ENCODE measurements at places on chromosomes 2 and 18. TPM values are rescaled to one million over a fixed set of nuclear protein-coding genes. Genes with fewer than 3 reads are reported as not detected.

Gene AOX1
- 12.2 TPM for total RNA-seq

DNA sequence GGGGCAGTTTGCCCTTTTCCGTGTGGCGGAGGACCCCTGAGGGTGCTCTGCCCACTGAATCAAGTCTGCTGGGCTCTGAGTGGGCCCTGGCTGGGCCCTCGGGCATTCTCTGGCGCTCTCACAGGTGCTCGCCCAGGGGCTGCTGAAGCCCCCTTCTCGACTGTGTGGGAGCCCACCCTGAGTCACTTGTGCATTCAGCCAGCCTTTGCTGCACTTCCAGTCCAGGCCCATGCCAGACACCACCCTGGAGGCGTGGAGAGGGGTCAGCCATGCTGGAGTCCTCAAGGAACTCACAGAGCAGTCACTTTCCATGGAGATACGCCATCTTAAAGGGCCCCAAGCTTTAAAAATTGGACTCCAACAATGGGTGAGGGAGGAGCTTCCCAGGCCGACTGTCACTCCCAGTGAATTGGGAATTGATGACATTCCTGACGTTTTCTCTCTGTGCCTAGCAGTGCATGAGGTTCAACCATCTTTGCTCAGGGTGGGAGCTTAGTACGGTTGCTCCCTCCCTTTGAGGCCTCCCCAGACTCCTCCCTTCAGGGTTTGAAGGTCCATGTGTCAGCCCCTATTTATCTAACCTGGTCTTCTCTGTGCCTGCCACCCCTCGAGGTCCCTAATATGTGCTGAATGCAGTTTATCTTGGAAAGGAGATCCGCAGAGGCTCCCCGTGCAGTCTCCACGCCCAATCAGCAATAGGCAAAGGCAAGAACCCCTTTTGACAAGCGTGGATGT, 71.8 kb upstream of the HS6ST1 start:
- no peak overlapping the region for H3K4me3 ChIP-seq
- H3K36me3 ChIP-seq = no peaks in the 10 kb centered on the region
- no peak overlapping the region for H3K27ac ChIP-seq
- H3K4me1 ChIP-seq = no peaks in the 10 kb centered on the region
- no peaks in the 10 kb centered on the region for H3K27me3 ChIP-seq

GRCh38 chr18:79884963-79885728, 66.3 kb downstream of the SLC66A2 start:
- H3K4me3 ChIP-seq = no peak overlapping the region
- H3K27ac ChIP-seq = no peak overlapping the region
- H3K36me3 ChIP-seq = no peaks in the 10 kb centered on the region
- H3K4me1 ChIP-seq = no peaks in the 10 kb centered on the region
- peak; percentile 47 for DNase-seq

DNA sequence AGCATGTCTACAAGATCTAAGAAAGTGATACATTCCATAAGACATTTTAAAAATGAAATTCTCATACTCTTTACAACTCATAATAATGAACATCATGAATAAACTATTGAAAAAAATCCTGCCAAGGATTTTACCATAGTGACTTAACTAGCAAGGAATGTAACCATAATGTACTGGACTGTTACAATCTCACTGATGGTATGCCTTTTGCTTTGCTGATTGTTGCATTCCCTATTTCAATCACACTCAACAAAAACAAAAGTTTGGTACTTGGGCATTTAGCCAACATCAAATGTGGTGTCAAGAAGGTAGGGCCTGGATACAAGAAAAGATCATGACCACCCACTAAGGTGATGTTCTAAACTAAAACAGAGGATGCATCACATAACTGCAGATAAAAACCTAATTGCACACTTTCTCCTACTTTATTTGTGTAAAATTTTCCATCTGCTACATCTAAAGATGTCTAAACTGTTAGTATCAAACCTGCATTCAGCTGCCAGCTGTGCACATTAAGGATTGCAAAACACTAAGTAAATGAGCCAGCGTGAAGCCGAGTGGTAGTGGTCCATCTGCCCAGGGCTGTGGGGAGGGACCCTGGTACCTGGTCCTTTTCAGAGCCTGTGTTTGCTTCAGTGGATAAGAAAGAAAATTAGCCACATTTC, 564.4 kb downstream of the ZEB2 start:
- H3K27ac ChIP-seq = no peak overlapping the region
- no peaks in the 10 kb centered on the region for H3K36me3 ChIP-seq
- no peaks in the 10 kb centered on the region for H3K27me3 ChIP-seq
- H3K4me1 ChIP-seq = no peaks in the 10 kb centered on the region

DNA sequence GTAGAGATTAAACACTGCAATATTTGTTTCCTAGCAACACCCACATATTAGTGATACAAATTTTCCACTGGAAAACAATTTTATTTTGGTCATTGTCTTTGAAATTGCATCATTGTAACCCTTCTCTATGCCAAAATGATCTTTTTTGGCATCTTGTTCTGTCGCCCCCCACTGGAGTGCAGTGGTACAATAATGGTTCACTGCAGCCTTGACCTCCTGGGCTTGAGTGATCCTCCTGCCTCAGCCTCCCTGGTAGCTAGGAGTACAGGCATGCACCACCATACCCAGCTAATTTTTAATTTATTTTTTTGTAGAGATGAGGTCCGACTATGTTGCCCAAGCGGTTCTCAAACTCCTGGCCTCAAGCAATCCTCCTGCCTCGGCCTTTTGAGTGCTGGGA, 117.4 kb downstream of the PIK3C3 start:
- no peak overlapping the region for H3K4me3 ChIP-seq
- H3K27me3 ChIP-seq = no peaks in the 10 kb centered on the region
- H3K36me3 ChIP-seq = peaks cover 14% of the 10 kb centered on the region
- no peaks in the 10 kb centered on the region for H3K4me1 ChIP-seq

DNA sequence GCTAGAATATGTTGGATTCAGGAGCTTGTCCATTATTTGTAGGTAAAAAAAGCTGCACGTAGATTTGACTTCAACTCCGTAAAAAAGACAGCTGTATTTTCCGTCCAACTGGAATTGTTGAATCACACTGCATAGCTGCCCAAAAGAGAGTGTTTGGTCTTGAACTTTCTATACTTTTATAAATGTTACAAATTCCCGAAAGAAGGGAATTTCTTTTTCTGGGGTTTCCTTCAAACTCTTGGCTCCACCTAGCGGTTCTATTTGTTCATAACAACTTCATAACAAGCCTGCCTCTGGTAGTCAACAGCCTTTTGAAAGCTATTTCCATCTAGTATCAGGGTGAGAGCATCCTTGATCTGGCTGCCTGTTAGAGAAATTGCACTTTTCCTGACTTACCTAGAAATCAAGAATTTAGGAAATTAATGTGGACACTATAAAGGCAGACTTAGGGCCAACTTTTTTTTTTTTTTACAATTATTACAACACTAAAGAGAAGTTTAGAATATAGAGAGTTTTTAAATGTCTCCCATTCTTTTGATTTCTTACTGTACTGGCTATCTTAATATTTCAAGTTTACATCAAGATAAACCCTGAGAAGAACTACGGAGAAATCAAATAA, 48.1 kb downstream of the TMEM185B start:
- no peaks in the 10 kb centered on the region for H3K27me3 ChIP-seq
- H3K36me3 ChIP-seq = no peaks in the 10 kb centered on the region
- no peak for DNase-seq
- H3K4me1 ChIP-seq = no peaks in the 10 kb centered on the region
- no peak overlapping the region for H3K27ac ChIP-seq

GRCh38 chr2:157657858-157658257, 29.2 kb upstream of the ACVR1C start:
- H3K27ac ChIP-seq = no peak overlapping the region
- no peaks in the 10 kb centered on the region for H3K4me1 ChIP-seq
- H3K27me3 ChIP-seq = no peaks in the 10 kb centered on the region
- H3K4me3 ChIP-seq = no peak overlapping the region
- no peak for DNase-seq

Gene PAX8
- 0.37 TPM for total RNA-seq

DNA sequence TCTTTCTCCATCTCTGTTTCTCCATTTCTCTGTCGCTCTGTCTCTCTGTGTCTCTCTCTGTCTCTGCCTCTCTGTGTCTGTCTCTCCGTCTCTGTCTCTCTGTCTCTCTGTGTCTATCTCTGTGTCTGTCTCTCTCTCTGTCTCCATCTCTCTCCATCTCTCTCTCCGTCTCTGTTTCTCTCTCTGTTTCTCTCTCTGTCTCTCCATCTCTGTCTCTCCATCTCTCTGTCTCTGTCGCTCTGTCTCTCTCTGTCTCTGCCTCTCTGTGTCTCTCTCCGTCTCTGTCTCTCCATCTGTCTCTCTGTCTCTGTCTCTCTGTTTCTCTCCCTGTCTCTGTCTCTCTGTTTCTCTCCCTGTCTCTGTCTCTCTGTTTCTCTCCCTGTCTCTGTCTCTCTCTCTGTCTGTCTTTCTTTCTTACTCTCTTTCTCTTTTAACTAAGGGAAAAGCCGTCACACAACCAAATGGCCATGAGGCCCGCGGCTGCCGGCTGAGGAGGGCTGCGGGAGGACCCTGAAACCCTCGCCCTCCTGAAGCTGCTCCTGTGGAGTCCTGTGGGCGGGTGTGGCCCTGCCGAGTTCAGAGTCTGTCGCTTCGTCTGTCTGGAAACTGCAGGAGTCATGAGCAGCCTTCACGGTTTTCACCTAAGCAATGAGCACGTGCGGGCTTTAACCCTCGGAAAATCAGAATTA, 29.3 kb downstream of the NFATC1 start:
- DNase-seq = no peak
- H3K27ac ChIP-seq = no peak overlapping the region
- no peak overlapping the region for H3K4me3 ChIP-seq

DNA sequence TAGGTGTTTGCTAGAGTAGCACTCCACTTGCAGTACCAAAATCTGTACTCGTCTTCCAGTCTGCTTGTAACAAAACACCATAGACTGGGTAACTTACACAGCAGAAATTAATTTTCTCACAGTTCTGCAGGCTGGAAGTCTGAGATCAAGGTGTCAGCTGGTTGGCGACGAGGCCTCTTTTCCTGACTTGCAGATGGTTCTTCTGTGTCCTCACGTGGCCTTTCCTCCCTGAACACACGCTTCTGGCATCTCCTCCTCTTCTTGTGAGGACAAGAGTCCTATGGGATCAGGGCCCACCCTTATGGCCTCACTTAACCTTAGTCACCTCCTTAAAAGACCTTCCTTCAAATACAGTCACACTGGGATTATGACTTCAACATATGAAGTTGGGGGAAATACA, 493.5 kb upstream of the MYT1L start:
- H3K27ac ChIP-seq = no peak overlapping the region
- H3K4me3 ChIP-seq = no peak overlapping the region
- DNase-seq = peak; percentile 48
- no peaks in the 10 kb centered on the region for H3K36me3 ChIP-seq

Measured in right atrium auricular region (tissue), 2 donors.